ENCODE measurements at places on chromosomes 3 and 15.

DNA sequence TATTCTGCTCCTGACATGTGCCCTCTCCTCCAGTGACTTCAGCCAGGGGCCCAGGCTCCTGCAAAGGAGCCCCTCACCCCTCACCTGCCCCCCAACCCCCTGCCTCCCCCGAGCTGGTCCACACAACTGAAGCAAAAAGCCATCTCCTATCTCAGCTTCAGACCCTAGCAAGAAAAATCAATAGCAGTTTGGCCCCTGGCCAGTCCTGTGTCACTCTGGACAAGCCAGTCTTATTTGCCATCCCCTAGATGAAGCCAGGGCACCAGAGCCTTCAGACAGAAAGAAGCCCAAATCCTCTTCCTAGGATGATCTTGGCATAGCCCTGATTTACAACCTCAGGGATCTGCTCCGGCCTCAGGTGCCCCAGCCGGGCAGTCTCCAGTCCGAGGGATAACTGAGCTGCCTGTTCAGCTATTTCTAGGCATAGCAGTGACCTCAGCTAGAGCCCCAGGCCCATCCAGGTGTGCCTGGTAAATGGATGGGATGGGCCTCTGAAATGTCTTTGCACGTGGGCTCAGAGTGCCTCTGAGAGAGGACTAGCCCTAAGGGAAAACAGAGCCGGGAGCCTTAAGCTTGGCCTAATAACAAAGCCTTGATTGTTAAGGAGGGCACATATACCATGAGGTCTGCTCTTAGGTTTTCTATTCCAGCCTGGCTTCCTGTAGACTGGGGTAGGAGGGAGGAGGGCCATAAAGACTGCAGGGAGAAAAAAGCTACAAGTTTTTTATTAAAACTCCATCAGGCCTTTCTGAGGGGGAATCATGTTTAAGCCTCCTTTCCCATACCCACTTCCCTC, 242.0 kb downstream of the SHQ1 start:
- no peak for DNase-seq

- DNase-seq: no peak
Observed at GRCh38 chr3:49647741-49648140, 26.4 kb upstream of the APEH start.

DNA sequence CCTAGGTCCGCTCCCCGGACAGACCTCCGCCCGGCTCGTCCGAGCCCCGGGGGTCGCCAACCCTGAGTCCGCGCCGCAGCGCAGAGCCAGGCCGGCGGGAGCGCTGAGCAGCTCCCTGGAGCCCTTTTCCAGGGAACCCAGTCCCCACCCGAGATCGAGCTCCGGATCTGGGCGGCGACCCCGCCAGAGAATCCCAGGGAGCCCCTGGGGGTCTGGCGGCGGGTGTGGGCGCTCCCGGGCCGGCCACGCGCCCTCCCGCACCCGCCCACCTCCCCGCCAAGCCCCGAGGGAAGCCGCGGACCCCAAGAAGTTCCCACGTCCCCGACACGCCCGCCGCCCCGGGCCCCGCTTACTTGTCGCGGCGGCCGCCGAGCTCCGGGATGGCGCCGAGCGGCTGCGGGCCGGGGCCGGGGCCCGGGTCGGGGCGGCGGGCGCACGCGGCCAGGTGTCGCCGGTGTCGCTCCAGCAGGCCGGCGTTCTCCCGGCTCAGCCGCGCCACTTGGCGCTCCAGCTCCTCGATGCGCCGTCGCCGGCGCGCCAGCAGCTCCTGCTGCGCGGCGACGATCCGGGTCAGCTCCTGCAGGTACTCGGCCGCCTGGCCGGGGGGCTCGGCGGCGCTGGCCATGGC, 137.7 kb downstream of the NUP210 start:
- no peak for DNase-seq

- DNase-seq: no peak
Observed at GRCh38 chr3:123444023-123444422, 4.9 kb downstream of the ADCY5 start.

GRCh38 chr3:22779737-22780136, 423.4 kb upstream of the UBE2E2 start:
- DNase-seq: no peak

- no peak for DNase-seq
Observed at GRCh38 chr3:14439501-14440167, 37.2 kb downstream of the SLC6A6 start.

DNA sequence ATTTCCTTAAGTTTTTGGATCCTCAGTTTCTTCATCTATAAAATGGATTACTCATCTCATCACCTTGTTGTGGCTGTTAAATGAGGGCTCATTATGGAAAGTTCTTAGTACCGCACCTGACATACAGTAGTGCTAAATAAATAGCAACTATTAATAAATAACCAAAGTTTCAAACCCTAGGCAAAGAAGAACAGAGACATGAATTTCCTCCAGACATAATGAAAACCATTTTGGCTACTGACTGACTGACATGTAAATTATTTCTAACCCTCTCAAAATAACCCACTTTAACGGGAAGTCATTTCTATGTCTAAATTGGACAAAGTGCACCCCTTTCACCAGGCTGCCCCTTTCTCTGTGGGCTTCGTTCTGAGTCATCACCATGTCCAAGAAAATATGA, 17.4 kb upstream of the KLHL6 start:
- DNase-seq: no peak

GRCh38 chr15:75532413-75533250, 46.5 kb downstream of the PTPN9 start:
- DNase-seq: no peak

GRCh38 chr3:189325454-189325853, 153.7 kb downstream of the TPRG1 start:
- no peak for DNase-seq

- DNase-seq: no peak
Observed at GRCh38 chr15:70057931-70058641, 39.6 kb downstream of the TLE3 start.

- DNase-seq: no peak
Observed at GRCh38 chr3:155549087-155549486, 195.8 kb downstream of the PLCH1 start.

DNA sequence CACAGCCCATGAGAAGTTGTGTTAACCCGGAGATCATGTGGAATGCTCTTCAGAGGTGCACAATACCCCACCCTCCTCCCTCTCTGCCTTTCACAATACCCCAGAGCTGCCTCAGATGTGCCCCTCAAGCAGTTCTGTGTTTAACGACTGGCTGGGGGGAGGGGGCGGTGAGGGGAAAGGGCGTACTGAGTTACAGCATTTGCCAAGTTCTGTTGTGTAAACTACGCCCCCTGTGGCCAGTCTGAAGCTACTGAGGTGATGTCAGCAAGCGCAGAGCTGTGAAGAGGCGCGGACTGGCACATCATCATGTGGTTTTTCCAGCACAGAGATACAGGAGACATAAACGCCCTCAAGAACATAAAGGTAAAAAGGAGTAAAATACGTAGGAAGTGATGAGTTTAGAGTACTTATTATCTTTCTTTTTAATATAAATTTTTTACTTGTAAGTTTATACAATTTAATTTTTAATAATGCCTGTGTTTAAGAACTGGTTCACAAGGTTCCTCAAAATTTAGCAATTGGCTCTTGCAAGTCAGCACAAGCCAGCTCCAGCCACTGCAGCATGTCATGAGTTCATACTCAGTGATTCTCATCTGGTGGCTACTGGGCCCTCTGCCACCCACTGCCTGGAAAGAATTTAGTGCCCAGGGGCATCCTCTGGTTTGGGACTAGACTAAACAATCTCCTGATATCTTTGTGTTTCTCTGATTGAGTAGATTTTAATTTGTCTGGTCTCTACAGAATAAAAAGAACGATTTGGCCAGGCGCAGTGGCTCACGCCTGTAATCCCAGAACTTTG, 1.7 kb downstream of the EPB42 start:
- DNase-seq: no peak

- no peak for DNase-seq
Observed at GRCh38 chr15:31062911-31063310, 38.6 kb downstream of the TRPM1 start.

DNA sequence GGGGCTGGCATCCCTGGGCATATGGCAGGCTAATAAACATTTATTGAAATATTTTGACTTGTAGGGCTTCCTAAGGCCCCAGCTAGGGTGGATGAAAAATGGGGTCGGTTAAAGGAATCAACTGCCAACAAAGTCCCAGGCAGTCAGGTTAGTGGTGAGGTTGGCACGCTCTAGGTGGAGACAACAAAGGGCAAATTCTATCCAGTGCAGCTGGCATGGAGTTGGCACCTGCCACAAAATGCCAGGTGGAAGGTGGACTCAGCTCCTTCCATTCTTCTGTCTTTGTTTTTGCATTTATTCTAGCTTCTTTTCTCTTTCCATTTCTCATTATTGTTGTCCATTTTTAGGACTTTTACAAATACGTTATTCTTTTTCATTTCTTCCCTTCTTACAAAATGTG, 31.0 kb downstream of the LCMT2 start:
- no peak for DNase-seq

DNA sequence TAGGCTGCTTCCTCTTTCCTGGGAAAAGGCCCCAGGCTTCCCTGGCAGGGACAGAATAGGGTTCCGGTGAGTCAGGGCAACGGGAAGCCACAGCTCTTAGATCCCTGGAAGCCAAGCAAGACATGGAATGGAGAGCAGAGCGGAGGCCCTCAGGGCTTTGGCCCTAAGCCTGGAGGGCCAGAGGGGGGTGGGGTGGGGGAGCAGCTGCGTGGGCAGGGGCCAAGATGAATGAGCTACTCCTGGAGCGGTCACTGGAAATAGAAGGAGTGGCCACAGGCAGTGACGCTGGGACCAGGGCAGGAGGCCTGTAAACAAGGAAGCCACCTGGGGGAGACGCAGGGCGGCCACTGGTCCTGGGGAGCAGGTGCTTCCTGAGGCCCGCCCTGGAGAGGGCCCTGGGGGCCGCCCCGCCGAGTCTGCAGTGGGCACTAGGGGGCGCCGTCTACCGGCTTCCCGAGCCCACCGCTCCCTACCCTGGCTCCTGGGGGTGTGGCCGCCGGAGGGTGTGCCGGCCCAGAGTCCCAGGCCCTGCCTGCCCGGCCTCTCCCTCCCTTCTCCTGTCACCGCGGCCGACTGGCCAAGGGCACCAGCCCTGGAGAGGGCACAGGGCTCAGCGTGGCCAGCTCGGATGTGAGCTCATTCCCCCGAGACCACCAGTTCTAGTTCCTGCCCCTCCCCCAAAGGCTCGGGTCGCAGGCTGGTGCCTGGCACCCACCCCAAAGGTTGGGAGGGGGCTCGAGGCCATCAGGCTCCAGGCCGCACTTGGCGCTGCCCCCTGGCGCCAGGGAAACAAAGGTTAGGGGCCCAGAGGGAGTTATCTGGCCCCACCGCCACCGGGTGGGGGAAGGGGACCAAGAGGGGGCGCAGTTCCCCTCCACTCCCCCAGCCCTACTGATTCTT, 12.1 kb downstream of the VPS18 start:
- peak; percentile 37 for DNase-seq

- DNase-seq: peak; percentile 96
Observed at GRCh38 chr3:178518660-178519396, 17.4 kb upstream of the KCNMB2 start.

DNA sequence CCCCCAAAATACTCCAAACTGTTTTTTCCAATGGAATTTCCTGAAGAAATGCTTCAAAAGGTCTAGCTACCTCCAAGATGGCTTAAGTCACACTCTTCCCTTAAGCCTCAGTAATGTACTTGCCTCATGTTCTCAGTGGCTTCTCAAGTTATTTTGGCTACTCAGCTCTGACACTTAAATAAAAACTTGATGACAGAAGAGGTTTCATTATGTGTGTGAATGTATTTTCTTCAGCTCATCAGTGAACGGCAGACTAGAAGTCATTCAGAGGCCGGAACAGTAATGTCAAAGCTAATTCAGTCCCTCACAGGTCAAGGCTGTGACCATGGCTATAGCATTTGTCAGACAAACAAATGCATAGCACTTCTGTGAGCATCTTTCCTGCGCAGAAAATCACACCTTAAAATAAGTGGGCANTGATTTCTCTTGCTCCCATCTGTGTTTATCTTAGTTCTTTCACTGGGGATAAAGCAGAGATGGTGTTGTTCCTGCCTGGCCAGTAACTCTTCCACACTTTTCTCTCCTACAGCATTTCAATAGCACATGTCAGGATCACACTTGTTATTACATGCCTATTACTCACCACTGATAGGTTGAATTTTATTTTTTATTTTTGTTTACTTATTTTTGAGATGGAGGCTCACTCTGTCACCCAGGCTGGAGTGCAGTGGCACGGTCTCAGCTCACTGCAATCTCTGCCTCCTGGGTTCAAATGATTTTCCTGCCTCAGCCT, 68.5 kb upstream of the PLCL2 start:
- peak; percentile 30 for DNase-seq
